GM12865 (cell line): ENCODE measurements at places on chromosomes 11 and 22.

DNA sequence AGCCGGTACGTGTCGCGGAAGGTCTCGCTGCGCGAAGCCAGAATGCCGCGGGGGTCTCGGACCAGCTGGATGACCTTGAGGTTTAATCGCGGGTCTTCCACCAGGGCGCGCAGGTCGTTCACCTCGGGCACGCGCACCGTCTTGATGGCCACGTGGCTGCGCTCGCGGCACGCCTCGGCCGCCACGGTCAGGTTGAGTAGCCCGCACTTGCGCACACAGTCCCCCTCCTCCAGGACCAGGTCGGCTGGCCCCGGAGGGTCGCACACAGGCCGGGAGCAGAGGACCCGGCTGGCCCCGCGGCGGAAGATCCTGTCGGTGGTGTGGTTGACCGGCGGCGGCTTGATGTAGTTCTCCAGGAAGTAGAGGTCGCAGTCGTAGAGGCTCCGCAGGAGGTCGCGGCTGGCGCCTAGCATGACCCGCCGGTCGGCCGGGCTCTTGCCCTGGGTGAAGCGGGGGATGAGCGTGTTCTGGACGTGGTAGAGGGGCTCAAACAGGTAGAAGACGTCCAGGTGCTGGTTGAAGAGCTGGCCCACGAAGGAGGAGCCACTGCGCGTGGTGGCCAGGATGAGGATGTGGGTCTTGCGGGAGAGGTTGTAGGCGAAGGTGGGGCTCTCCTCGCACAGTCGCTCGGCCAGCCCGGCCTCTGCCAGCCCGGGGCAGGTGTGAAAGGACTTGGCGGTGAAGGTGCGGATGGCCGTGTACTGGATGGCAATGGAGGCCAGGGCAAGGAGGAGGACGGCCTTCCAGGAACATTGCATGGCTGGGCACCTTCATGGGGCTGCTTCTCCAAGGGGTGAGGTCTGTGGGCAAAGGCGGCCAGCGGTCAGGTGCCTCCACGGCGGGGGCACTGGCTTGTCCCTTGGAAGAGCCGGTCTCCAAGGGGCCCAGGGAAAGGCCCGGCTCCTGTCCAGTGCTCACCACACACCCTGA lies 15.0 kb downstream of the CHST1 start:
- no peak for DNase-seq

DNA sequence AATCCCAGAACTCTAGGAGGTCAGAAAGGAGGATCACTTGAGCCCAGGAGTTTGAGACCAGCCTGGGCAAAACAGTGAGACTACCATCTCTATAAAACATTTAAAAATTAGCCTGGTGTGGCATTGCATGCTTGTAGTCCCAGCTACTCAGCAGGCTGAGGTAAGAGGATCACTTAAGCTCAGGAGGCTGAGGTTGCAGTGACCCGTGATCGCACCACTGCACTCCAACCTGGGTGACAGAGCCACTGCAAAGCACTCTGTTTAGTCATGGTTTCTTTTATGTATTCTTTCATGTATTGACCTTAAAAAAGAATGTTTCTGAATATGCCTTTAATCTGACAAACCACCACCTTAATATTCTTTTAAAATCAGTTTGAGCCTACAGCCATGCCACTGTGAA lies 52.2 kb downstream of the BIRC2 start:
- no peak for DNase-seq

GRCh38 chr22:38214302-38215056 lies 12.7 kb downstream of the MAFF start:
- peak; percentile 94 for DNase-seq

DNA sequence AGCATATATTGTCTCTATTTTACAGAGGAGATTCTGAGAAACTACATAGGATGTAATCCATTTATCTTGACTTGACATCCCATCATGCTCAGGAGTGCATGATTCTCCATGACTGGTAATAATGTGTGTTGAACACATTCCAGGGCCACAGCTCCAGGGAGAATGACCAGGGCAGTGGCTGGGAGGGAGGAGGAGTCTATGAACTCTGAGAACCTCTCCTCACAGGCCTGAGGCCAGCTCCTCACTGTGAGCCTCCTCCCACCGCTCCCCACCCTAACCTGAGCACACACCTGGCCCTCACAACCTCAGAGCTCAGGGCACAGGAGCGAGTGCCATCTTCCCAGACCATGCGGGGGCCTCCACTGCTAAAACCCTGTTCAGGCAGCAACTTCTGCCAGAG lies 8.0 kb upstream of the ACRV1 start:
- DNase-seq, result no peak

DNA sequence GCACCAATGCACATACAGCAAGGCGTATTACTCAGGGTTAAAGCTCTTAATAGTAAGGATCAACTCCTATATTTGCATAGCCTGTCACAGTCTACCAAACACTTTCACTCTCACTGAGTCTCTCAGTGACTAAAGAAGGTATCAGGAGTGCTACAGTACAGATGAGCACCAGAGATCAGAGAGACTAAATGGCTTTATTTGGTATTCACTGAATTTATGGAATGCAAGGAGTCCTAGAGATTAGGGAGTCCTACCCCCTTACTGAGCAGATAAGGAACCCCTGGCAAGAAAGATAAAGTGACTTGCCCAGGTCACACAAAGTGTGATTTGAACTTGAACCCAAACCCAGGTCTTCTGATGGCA lies 396.4 kb upstream of the CCDC90B start:
- peak; percentile 58 for DNase-seq

GRCh38 chr11:9473408-9473807 lies 12.6 kb downstream of the ZNF143 start:
- DNase-seq, result no peak

GRCh38 chr11:12599408-12600143 lies 74.6 kb upstream of the TEAD1 start:
- DNase-seq, result peak; percentile 65

- no peak for DNase-seq
These were observed 1.4 kb upstream of the SIGIRR start for GRCh38 chr11:416051-416756.

DNA sequence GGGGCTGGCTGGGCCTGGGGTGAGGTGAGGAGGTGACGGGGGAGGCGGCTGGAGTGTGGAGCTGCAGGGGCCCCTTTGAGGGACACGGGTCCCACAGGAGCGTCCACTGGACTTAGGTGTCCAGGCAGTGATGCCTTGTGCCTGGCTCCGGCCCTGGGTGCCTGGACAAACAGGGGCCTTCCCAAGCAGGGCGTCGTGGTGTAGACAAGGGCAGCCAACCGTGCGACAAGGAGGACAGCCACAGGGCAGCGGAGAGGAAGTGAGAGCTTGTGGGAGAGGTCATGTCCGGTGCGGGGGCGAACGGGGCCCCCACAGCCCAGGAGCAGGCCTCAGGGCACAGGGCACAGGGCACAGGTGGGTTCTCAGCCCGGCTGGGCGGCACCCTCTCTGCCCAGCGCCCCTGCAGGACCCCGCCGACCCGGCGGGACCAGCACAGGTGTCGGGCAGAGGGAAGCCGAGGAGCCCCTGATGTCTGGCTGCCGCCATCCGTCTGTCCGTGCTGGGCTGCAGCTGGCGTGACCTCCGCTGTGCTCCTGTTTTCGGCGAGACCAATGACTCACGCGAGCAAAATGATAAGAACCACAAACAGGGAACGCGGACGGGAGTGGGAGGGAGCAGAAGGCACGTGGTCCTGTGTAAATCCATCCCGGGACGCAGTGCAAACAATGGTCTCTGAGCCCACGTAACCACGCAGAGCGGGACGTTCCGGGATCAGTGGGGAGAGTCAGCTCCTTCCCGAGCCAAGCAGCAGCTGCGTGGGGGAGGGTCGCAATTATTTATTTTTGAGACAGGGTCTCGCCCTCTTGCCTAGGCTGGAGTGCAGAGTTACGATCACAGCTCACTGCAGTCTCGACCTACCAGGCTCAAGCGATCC lies 49.1 kb upstream of the A4GALT start:
- DNase-seq, result peak; percentile 91

GRCh38 chr22:19090183-19090582 lies 32.0 kb downstream of the DGCR2 start:
- no peak for DNase-seq

DNA sequence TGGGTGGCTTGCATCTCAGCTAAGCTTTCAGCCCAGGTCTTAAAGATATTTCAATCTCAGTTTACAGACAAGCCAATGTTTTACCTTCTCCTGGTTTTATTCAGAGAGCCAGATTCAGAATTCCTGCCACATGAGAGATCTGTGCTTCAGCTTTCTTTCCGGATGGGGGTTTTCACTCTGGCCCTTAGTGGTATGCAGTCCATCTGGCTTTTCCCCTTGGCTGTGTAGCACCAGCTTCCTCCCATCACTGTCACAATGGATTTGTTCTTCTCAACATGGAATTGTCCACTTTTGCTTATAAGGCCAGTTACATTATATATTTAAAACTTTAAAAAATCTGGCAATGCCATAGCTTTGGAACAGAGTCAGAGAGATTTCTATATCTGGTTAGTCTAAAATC lies 303.9 kb downstream of the ETS1 start:
- DNase-seq, result no peak

GRCh38 chr11:44877571-44878497 lies 72.8 kb downstream of the TP53I11 start:
- no peak for DNase-seq

DNA sequence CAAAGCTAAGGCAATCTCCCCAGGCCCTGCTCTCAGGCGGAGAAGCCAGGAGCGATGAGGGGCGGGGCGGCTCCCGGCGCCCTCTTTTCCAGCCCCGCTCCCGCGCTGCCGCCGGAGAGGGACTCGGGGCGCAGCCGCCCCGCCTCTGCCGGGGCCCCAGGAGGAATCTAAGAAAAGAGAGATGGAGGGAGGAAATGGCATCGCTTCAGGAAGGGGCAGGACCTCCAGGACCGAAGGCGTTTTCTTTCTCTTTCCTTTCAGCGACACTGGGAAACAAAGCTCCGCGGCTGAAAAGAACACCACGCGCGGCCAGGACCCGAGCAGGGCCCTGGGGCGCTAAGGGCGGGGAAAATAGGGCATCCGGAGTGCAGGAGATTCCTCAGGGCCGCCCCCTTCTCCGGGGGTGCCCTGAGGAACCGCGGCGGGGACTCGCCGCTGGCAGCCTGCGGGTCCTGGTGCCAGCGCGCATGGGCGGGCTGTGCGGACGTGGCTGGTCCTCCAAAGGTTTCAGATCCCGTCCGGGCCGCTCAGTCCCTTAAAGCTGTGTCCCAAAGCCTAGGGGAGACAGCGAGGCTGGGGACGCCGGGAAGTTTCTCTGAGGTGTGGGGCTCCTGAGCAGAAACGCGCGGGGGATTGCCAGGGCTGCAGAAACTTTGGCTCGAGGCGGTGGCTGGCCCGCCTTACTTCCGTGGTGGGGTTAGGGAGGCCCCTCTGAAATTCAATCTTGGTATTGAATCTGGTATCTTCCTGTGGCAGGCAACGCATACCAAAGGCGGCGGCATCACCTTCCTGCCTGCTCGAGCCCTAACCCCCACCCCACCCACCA lies 2.8 kb upstream of the BSX start:
- peak; percentile 3 for DNase-seq

- DNase-seq, result no peak
These were observed 262.3 kb downstream of the CADM1 start for GRCh38 chr11:115241899-115242298.

- no peak for DNase-seq
These were observed 716 bp downstream of the AMOTL1 start for GRCh38 chr11:94768602-94769541.

GRCh38 chr11:116030697-116031331 lies 526.6 kb upstream of the CADM1 start:
- DNase-seq, result peak; percentile 17

GRCh38 chr11:36051235-36052144 lies 107.6 kb downstream of the LDLRAD3 start:
- DNase-seq, result no peak

DNA sequence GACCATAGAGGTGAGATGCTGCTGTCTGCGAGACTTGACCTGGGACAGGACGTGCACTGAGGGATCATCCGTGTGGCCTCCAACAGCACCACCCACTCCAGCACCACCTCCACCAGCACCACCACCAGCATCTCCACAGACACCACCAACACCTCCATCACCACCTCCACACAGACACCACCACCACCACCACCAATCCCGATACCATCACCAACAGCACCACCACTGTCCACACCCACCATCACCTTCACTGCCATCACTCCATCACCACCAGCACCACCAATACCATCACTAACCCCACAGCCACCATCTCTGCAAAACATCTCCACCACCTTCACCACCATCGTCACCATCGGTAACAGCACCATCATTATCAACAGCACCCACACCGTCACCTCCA lies 26.6 kb upstream of the SLC22A12 start:
- DNase-seq, result no peak

- no peak for DNase-seq
These were observed 3.1 kb downstream of the PIM3 start for GRCh38 chr22:49963647-49964026.

GRCh38 chr11:26134481-26135355 lies 197.2 kb upstream of the ANO3 start:
- peak; percentile 36 for DNase-seq

GRCh38 chr22:21642584-21643448 lies 714 bp downstream of the SDF2L1 start:
- DNase-seq, result peak; percentile 77

GRCh38 chr11:119664063-119664572 lies 64.9 kb downstream of the NECTIN1 start:
- no peak for DNase-seq

- DNase-seq, result peak; percentile 77
These were observed at the start of gene SERHL2 for GRCh38 chr22:42553475-42554361. Gene SERHL2 (plus strand): TSS chr22:42553956. CDS start chr22:42554021, 65 bp downstream.

DNA sequence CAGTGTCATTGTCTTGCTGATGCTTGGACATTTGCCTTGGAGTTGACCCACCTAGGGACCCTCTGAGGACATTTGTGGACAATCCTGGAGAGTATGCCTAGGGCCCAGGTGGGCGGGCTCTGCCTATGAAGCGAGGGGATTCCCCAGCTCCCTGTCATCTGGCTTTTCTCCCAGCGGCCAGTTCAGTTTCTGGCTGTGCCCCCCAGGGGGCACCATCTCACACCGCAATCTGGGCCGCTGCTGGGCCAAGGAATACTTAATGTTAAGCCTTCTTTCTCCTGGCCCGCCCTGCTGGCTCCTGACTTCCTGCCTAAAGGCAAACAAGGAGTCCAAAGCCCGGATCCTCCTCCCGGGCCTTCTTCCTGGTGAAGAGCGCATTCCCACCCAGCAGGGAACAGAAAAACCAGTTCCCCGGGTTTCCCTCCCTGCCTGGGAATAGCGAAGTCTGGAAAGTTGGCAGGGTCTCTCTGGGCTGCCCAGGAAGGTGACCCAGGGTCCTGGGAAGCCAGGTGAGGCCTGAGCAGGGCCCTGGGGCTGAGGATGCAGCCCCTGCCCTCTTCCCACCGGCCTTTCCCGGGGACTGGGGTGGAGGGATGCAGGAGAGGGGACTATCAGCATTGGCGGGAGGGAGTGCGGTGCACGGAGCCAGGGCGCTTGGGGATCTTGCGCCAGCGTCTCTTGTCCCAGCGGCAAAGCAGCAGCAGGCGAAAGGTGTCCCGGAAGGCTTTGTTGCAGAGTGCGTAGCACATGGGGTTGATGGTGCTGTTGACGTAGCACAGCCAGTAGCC lies 11.9 kb downstream of the CHRM1 start:
- DNase-seq, result peak; percentile 38
